Fibroblast of the conjunctiva (primary cell): ENCODE measurements at places on chromosomes 11 and 22.

DNA sequence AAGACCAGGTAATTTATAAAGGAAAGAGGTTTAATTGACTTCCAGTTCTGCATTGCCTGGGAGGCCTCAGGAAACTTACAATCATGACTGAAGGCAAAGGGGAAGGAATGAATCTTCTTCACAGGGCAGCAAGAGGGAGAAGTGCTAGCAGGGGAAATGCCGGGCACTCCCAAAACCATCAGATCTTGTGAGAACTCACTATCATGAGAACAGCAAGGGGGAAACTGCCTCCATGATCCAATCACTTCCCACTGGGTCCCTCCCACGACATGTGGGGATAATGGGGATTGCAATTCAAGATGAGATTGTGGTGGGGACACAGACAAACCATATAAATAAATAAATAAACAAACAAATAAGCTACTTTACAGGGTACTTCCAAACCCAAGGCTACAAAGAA, 28.8 kb upstream of the EXPH5 start:
- DNase-seq, result no peak

GRCh38 chr22:38783095-38783615, 10.8 kb downstream of the DNAL4 start:
- DNase-seq, result no peak

DNA sequence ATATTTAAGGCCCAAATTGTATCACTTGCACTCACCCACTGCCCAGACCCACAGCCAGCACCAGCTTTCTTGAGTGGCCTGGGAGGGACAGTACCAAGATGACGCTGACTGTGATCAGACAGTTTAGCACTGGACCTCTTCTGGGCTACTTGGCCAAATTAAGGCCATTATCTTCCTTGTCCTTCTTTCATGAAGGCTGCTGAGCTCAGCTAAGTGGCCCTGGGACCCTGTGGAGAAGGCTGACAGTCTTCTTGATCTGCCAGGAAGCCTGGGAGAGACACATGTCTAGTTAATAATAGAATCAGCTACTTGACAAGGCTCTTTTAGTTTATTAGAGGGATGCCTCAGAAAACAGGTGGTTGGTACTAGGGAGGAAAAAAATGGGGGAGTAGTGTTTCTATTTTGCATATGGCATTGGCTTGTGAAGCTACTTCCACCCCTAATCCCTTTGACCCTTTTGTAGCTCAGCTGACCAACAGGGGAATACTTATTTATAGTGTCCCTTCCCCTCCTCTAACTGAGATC, 127.9 kb upstream of the NTM start:
- no peak for DNase-seq

- no peak for DNase-seq
Observed at GRCh38 chr22:41050883-41051282, 41.5 kb upstream of the EP300 start.

- no peak for DNase-seq
Observed at GRCh38 chr11:97361812-97362378, 972.1 kb downstream of the JRKL start.

DNA sequence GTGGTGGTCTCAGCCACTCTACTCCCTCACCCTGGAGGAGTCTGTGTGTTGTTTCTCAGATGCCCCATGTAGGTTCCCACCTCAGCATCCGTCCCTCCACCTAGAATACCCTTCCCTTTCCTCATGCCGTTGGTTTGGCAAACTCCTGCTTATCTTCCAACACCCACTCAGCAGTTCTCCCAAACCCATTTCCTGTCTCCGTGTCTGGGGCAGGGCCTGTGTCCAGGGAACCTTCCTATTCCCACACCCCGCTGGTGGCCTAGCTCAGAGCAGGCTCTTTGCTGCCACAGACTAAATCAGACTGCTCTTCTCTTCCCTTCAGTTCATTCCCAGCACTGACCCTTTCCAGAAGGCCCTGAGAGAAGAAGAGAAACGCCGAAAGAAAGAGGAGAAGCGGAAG, 7.5 kb upstream of the SREBF2 start:
- no peak for DNase-seq

GRCh38 chr22:47847131-47847890, 1084.9 kb downstream of the TBC1D22A start:
- no peak for DNase-seq

DNA sequence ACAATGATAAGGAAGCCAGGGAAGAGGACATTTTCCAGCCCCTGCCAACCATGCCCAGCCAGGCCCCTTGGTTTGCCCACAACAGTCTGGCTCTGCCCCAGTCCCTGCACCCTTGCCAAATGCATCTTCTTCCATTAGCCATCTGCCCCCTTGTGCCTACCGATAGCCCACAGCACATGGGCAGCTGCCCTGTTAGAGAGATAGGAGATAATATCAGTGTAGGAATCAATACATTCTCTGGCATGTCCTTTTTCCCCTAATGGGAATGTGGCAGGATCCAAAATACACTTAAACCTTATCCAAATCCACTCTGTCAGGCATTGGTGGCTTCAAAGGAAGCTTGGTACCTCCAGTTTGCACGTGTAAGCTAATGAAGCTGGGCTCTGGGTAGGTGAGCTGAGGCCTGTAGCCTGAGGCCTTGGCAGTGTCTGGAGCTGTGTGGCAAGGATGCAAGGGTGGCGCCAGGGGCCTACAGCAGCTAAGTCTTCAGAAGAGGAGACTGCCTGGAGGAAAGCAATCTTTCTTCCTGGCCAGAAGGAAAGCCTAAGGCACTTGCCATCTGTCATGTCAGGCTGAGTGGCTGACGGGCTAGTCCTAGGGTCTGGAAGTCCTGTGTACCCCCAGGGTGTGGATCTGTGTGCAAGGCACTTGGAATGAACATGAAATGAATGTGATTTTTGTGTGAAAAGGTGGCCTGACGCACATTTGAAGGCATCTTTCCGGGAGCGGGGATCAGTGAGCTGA, 164.2 kb upstream of the TBCEL start:
- no peak for DNase-seq

DNA sequence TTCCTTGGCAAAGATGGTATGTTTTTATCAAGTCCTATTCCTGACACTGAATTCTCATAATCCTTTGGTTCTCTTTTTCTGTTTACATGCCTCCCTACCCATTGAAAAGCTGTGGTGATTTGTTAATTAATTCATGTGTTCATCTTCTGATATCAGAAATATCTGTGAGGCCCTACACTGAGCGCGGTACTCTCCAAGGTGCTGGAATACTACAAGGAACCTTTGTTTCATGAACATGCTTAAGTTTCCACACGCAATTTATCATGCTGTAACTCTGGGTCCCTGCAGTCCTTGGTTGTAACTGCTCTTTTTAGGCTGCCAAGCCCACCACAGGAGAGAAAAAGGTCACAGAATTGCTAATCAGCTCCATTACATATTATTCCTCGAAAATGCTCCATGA, 331.8 kb downstream of the FAT3 start:
- DNase-seq, result no peak

DNA sequence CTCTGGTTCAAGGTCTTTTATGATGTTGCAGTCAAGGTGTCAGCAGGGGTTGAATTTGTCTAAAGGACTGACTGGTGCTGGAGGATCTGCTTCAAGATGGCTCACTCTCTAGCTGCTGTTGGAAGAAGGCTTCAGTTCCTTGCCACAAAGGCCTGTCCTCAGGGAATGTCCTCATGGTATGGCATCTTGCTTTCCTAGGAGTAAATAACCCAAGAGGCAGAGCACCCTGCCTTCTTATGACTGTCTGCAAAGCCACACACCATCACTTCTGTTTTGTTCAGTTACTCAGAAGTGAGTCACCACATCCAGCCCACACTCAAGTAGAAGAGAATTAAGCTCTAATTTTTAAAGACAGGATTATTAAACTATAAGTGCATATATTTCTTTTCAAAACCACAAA, 45.2 kb downstream of the PLAAT5 start:
- DNase-seq, result no peak

DNA sequence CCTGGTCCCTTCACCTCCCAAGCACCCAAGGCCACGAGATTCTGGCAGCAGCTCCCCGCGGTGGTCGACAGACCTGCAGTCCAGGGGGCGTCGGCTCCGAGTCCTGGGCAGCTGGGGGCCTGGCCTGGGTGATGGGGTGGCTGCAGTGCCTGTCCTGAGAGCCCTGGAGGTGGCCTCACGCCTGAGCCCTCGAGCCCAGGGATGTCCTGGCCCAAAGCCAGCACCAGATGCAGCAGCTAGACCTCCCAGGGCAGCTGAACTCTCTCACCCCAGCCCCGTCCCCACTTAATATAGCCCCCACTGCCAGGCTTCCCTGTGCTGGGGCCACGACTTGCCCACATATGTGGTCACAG, 6.6 kb downstream of the LMNTD2 start:
- no peak for DNase-seq

GRCh38 chr11:96543177-96543576, 153.4 kb downstream of the JRKL start:
- DNase-seq, result no peak

DNA sequence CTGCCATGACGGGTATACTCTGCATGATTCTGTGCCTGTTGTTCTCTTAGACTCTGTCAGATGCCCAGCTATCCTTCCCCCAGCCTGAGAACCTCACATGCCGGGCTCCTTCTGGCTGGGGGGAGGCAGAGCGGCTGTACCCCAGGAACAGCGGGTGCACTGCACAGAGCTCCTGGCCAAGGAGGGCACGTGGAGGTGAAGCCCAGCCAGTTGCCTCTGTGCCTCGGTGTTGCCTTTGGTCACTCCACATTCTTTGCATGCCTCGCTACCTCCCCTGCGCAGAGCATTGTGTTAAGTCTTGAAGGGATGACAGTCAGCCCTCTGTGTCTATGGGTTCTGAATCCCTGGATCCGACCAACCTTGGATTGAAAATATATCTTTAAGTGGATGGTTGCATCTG, 77.7 kb downstream of the FEZ1 start:
- no peak for DNase-seq

GRCh38 chr22:38452373-38453065, 2.5 kb downstream of the KCNJ4 start:
- DNase-seq, result no peak

- DNase-seq, result no peak
Observed at GRCh38 chr11:69667619-69668604, 7.2 kb downstream of the LTO1 start.

GRCh38 chr11:128239306-128239705, 348.1 kb downstream of the ETS1 start:
- no peak for DNase-seq

- no peak for DNase-seq
Observed at GRCh38 chr11:110776081-110776480, 63.8 kb upstream of the ARHGAP20 start.

GRCh38 chr22:46857142-46857884, 94.9 kb downstream of the TBC1D22A start:
- no peak for DNase-seq

GRCh38 chr11:133503236-133503635, 29.1 kb downstream of the OPCML start:
- no peak for DNase-seq

DNA sequence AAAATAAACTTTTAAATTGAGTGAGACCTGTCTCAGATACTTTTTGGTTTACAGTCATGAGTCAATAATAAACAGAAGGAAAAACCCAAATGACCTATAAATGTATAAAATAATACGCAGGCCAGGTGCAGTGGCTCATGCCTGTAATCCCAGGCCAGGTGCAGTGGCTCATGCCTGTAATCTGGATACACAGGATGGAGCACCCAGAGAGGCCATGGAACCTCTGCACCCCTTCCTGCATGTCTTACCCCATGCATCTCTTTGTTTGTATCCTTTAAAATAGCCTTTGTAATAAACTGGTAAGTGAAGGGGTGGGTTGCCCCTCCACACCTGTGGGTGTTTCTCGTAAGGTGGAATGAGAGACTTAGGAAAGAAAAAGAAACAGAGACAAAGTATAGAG, 8.9 kb upstream of the PLAAT4 start:
- DNase-seq, result no peak

DNA sequence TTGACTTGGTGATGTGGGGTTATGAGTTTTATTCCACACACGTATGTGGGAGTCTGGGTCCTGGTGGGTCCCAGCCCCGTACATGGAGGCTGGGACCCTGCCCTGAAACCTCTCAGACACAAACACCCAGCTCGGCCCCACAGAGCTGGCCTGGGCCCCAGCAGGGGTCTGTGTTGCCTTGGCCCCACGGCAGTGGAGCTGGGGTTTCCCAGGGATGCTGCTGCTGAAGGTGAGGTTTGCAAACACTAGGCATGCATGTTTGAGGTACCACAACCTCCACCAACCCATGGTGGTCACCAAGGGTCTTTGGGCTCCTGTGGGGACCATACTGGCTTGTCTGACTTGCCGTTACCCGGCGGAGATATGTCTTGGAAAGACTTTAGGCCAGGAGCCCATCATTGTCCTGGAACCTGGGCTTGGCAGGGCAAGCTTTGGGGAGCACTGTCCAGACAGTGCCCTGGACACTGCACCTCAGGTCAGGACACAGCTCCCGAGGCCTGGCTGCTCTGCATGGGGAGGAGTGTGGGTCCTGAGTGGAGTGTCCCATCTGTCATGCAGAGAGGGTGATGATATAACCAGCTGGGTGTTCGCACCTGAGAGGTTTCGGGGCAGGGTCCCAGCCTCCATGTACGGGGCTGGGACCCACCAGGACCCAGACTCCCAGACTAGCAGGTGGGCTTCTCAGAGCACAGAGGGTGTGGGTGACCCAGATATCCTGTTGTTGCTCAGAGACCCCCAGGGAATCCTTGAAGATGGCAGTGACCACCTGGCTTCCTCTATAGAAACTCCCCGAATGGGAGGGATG, 63.3 kb downstream of the KCNQ1 start:
- DNase-seq, result no peak

DNA sequence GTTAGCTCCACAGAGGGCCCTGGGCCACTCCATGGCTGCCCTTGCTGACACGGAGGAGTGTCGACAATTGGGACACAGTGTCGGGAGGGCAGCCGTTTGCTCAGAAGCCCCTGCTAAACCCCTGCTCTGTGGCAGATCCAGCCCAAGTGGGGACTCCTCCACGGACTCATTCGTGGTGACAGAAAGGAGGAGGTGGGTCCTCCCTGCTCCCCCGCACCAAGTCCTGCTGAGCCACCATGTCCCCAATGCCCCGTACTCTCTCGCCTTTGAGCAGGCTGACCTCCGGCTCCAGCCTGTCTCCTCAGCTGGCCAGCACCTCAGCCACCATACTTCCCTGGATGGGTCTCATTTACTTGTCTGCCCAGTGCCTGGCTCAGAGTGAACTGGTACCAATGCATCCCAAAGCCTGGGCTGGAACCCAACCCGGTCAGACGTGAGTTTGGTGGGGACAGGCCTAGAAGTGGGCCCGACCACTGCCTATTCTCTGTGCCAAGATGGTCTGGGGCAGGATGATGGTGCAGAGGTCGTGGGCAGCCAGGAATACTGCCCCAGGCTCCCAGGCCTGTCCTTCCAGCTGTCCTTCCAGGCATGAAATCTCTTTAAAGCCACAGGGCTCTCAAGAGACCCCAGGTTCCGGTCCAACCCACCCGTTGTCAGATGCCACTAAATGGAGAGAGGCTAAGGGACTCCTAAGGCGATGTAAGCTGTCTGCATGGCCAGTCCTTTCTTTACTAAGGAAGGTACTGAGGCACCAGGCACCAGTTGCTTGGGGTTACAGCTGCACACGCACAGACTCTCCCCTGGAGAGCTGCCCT, 4.3 kb downstream of the CBX6 start:
- DNase-seq, result no peak
